ENCODE measurements at places on chromosomes 7 and 10.
A peak's percentile ranks its signal among the peaks of the same experiment; 100 is the strongest.

GRCh38 chr7:112069879-112070321, 136.3 kb downstream of the DOCK4 start:
- no peak for DNase-seq

DNA sequence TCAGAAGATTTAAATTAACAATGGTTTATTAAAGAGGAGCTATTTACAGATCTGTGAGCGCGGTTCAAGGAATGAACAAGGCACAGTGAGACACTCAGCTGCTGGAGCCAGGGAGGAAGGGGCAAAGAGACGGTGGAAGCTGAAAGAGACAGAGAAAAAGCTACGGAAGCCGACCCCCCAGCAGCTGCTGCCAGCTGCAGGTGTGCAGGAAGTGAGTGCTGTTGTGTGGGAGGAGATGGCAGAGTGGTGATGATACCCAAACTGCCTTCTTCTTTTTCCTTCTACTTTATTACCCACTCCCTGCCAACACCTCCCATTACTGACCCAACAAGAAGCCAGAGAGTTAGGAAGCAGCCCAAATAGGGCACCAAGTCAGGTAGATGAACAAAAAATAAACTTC, 41.9 kb upstream of the MBL2 start:
- no peak for DNase-seq

GRCh38 chr10:17527514-17528146, 73.2 kb upstream of the ST8SIA6 start:
- no peak for DNase-seq

DNA sequence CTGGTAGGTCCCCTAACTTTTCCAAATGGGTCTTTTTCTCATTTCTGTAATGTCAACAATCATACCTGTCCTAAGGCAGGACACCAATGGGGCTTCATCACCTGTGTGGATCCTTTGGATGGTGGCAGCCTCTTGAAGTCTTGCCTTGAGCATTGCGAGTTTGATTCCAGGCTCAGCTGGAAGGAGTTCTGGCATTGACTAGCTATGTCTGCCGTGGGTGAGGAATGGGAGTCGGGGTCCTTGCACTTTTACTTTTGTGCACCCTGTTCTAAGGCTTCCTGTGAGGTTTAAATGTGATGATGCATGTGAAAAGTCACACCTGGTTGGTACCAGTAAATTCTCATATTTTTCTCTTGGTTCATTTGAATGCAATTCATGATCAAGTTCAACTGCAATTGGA, 55.9 kb upstream of the CTBP2 start:
- DNase-seq, result no peak

GRCh38 chr10:67664942-67665341, 31.1 kb downstream of the CTNNA3 start:
- no peak for DNase-seq

DNA sequence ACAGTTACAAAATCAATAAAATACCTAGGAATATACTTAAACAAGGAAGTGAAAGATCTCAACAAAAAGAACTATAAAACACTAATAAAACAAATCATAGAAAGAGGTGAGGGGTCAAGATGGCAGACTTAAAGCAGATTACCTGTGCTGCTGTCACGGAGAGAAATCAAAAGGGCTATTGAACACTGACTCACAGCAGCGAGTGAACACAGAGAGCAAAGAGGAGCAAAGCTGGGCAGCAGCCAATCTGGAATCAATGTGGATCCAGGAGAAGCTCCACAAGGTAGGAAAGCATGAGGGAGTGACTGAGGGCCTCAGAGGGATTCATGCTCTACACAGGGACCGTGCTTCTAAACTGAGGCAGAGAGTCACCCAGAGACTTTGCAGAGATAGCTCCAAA, 562.0 kb upstream of the SEMA3D start:
- DNase-seq, result no peak

- DNase-seq, result no peak
Measured at GRCh38 chr7:131546126-131546525, 10.3 kb downstream of the PODXL start.

DNA sequence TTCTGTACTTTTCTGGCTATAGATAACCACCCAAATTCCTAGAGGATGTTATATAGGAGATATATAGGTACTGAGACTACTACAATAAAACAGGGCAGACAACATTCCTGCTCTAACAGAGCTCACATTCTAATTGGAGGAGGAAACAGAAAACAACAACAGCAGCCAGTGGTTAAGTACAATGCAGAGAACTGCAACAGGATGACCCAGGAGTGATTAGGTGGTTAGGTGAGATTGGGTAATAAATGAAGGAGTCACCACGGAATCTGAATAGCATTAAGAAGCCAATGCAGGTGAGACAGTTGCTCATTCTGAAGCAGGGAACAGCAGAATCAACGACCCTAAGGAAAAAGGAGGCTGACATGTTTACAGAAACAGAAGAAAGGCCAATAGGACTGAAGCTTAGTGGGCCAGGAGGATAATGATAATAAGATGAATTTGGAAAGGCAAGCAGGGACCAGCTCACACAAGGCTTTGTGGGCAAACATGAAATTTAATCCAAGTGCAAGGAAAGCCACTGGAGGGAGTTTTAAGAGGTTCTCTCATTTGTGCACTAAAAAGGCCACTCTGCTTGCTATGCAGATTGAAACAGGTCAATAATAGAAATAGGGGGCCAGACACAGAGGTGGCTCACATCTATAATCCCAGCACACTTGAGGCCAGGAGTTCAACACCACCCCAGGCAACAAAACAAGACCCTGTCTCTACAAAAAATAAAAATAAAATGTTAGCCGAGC, 16.9 kb upstream of the REEP3 start:
- no peak for DNase-seq

- no peak for DNase-seq
Measured at GRCh38 chr10:102604439-102604841, 39.8 kb upstream of the TRIM8 start.

DNA sequence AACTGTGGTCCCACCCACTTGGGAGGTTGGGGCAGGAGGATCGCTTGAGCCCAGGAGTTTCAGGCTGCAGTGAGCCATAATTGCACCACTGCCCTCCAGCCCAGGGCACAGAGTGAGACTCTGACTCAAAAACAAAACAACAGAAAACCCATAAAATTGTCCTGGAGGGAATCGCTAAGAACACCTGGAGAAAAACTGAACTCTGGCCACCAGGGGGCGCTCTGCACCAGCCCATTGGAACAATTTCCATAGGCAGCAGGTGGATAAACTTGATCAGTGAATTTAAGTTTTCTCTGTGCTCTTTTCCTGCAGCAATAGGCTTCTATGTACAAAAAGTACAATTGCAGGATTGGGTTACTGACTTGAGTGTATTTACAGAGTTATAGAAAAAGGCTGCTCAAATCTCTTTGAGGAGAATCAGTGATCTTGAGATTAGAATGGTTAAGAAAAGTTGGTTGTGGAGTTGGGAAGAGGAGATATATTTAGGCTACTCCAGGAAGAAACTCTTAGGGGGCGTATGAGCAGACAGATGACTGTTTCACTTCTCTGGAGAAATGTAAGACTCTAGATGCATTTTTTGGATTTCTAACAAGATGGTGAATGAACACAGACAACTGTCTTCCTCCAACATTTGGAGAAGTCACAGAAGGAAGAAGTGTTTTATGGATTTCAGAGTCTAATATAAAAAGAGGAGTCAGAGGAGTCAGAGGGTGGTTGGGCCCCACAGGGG, 274.9 kb upstream of the GALNT17 start:
- peak; percentile 28 for DNase-seq

DNA sequence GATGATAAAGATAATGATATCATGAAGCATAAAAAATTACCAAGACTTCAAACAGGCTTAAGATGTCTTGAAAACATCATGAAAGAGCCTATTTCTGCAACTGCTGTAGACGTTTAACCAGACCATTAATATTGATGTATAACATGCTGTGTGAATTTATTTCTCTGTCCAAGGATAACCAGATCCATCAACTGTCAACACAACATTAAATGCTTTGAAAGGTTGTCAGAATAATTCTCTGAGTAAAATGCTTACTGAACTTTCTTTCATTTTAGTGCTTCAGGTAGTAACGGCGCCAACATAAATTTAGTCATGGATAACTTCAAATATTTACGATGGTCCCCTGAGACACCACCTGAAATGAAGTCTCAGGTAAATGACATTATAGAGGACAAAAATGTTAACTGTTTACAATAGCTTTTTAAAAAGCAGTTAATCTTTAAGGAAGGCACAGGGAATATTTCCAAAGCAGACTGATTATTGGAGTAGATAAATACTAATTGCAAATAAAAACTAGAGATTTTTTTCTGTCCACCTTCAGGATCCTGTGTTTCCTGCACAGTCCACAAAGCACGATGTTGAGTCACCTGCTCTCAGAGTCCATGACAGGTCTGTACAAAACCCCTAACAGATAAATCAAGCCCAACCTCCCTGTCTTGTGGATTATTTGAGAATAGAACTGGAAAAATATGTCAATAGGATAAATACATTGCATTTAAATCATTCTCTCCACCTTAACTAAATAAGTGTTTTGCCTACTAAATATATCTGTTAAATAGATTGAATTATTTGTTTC, 1213.2 kb downstream of the XPNPEP1 start:
- DNase-seq, result no peak

- no peak for DNase-seq
Measured at GRCh38 chr7:137734221-137734620, 112.6 kb downstream of the DGKI start.

DNA sequence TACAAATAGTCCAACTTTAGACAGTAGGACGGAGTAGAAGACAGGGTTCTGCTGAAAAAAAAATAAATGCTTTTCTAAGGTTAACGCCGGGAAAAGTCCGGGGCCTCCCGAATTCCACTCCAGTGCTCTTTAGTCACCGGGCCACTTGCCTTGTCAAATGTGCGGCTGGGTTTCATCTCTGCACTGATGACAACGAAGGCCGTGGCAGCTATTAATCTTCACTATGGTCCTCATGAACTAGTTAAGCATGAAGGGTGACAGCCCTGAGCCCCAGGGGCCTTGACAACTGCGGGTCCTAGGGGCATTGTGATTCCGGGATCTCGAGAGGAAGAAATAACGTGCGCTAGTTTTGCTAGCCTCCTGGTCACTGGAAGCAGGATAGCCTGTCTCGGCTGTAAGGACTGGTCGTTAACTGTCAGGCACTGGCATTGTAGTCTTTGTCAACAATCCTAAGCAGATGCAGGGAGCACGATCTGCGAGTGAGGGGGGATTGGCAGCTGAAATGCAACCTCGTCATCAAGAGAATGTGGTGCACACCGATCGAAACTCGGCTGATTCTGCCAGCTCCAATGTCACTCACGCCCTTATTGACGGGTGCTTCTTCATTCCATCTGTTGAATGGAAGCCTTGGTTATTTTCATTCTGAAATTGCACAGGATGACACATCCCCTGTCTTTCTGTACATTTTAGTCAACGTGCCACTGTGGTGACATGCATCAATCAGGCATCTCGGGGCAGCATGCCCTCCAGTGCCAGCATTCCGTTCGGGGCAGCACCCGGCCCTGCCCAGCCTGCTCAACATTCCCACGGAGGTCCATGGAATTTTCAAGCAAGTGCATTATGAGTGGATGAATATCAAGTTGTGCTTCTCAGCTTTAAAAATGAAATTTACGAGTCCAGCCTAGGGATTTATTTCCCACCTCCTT, 51.6 kb upstream of the MGMT start:
- DNase-seq, result no peak

DNA sequence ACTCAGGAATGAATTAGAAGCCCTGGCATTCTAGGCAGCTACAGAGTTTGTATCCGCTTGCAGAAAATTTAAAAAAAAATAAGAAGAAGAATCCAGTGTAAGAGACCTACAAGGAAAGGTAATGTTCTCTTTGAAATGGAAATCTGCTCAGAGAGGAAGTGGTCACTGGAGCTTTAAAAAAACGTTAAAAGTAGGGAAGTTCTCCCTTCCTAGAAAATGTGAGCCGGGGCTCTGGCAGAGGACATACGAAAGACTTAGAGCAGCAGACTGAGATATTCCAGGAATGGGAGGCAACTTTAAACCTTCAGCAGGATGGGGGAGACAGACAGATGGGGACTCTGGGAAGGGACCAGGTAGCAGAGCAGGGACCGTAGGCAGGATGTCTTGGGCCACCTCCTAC, 149.4 kb upstream of the NPS start:
- no peak for DNase-seq

- DNase-seq, result peak; percentile 12
Measured at GRCh38 chr7:4775848-4776623, 613 bp downstream of the AP5Z1 start.

- DNase-seq, result no peak
Measured at GRCh38 chr7:73442903-73443500, 9.4 kb downstream of the FZD9 start.

DNA sequence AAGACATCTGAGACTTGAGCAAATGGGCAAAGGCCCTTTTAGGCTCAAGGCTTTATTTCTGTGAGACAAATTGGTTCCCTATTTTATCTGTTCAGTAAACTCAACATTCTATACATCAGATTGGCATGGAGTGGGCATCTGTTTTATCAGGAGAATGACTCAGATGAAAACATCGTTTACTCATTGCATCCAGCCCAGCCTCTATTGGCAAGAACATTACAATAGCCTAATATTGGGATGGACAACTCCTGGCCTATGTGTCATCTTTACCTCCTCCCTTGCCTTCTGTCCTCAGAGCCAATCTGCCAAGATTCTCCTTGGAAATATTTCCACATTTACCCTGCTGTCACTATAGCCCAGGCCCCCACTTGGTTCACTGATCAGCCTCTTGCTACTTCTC, 5.5 kb upstream of the BLNK start:
- no peak for DNase-seq

DNA sequence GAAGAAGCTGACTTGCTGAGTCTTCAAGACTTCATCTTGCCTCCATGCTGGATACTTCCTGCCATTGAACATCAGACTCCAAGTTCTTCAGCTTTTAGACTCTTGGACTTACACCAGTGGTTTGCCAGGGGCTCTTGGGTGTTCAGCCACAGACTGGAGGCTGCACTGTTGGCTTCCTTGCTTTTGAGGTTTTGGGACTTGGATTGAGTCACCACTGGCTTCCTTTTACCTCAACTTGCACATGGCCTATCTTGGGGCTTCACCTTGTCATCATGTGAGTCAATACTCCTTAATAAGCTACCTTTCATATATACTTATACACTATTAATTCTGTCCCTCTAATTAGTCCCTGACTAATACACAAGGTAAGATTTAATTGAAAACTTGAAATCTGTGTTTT, 361.7 kb upstream of the SEMA3C start:
- DNase-seq, result no peak

GRCh38 chr10:131000743-131001142, 310.8 kb downstream of the TCERG1L start:
- no peak for DNase-seq

- DNase-seq, result no peak
Measured at GRCh38 chr10:63206997-63207811, 74.1 kb downstream of the NRBF2 start.

DNA sequence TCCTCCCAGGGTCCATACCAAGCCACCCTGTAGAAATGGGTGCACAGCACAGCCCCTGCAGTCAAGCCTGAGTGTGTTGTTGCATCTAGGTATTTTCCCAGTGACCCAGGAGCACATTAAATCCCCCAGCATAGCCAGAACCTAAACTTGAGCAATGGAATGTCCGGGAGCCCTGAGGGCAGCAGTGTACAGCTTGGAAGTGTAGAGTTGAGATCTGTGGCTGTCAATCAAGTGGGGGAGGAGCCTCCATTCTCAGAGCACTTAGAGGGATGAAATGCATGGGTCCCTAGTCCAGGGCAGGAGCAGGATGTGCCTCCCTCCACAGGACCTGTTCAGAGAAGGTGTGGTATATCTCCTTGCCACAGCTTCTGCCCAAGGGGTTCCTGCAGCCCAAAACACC, 885.1 kb downstream of the CCSER2 start:
- DNase-seq, result no peak

GRCh38 chr10:21398563-21399231, 126.8 kb downstream of the SKIDA1 start:
- no peak for DNase-seq

GRCh38 chr7:36115448-36116321, 37.4 kb upstream of the EEPD1 start:
- no peak for DNase-seq
